CD4-positive, alpha-beta T cell treated with Interleukin-10 for 1 hour (primary cell): ENCODE measurements at places on chromosomes 7 and 10.
A peak's percentile ranks its signal among the peaks of the same experiment; 100 is the strongest.

DNA sequence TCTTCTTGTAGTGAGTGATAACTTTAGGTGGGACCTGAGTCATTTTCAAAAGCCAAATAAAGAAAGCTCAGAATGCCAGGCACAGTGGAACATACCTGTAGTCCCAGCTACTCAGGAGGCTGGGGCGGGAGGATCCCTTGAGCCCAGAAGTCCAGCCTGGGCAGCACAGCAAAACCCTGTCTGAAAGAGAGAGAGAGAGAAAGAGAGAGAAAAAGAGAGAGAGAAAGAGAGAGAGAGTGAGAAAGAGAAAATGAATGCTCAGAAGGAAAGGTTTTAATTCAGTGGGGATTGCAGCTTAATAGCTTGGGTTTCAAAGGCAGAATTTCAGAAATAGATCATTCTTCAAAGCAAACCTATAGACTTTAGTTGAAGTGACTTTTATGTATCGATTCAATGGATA lies 25.7 kb downstream of the GPNMB start:
- DNase-seq, result no peak

DNA sequence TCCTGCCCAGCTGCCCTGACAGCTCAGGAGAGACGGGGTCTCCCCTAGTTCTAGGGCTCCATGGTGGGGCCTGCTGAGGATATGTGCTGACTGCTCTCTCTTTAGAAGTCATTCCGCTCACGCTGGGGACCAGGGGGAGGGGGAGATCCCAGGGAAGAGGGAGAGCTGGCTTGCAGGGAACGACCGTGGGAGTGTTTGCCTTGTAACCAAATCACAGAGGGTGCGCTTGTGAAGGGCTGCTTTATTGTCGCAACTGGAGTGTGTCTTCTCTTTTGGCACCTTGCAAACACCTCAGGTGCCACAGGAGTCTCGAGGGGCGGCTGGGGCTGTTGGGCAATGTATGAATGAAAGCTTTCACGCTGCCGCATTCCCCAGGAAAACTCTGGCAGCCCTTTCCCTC lies 531.3 kb upstream of the MKI67 start:
- no peak for DNase-seq

- no peak for DNase-seq
Observed at GRCh38 chr10:131398166-131398565, 86.6 kb upstream of the TCERG1L start.

GRCh38 chr10:96401036-96401435 lies 42.2 kb upstream of the OPALIN start:
- DNase-seq, result no peak

DNA sequence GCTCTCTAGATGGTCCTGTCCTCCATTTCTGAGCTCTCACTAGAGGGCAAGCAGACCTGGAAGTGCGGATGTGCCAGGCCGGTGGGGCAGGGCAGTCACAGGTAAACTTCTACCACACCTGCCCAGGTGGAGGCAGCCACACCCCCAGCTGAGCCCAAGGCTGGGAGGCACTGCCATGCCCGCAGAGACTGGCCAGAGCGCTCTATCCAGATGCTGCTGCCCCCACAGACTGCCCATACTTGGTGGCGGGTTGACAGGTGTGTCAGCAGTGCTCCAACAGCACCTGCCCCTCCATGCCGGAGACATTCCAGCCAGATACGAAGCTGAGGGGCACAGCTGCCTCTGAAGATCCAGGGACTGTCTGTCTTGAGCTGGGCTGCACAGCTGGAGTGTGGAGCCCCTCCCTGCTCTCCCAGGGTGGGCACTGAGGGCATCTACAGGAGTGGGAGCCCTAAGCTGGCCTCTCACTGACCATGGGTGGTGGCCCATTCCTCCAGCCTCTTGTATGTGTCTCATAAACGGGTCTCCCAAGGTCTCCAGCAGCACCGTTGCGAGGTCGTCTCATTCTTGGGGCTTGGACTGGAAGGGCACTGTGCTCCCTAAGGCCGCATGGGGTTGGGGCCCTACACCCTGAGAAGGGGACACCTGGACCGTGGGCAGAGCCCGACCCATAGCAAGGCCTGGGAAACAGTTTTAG lies 38.2 kb upstream of the PPIF start:
- DNase-seq, result no peak

GRCh38 chr7:26683277-26683676 lies 181.1 kb downstream of the SKAP2 start:
- DNase-seq, result no peak

DNA sequence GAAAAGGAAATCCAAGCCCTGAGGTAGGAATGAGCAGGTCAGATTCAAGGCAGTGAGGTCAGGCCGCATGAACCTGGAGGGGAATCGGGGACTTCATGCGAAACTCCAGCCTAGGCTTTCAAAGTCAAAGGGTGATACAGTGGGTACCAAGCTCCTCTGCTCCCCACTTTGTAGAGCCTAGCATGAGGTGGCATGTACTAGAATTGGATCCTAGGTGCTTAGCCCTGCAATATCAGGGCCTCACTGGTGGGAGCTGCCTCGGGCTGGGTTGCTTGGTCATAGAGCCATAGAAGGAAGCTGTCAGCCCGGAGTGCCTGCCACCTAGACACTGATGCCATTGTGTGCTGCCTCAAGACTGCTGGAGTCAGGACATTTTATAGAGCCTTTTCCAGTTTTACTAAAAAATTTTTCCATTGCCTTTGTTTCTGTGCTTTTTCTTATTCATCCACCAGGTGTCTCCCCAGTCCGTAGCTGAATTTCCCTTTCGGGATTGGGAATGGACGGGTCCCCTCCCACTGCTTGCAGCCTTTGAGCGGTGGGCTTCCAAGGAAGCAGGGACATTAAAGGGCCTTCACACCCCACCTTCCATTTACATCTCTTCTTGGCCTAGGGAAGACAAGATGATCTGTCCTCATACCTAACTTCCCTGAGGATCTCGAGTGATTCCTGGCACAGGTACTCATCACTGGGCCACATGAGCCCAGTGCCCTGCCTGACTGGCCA lies 5.5 kb upstream of the LZTS2 start:
- DNase-seq, result no peak

- no peak for DNase-seq
Observed at GRCh38 chr10:49605939-49606509, 4.1 kb upstream of the SLC18A3 start.

DNA sequence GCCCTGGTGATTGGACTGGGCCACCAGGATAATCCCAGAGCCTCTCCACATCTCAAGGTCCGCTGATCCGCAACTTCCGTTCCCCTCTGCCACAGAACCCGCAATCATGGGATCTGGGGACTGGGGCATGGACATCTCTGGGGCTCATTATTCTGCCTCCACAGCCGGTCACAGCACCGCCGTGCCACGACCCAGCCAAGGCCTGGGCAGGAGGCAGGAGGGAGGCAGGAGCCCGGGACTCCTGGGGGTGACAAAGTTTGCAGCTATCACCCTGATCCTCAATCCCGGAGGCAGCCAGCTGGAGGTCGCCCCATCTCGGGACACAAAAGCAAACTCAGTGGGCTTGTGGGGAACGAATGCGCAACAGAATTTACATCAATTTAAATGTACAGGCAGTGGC lies 42.9 kb upstream of the TNRC18 start:
- no peak for DNase-seq

DNA sequence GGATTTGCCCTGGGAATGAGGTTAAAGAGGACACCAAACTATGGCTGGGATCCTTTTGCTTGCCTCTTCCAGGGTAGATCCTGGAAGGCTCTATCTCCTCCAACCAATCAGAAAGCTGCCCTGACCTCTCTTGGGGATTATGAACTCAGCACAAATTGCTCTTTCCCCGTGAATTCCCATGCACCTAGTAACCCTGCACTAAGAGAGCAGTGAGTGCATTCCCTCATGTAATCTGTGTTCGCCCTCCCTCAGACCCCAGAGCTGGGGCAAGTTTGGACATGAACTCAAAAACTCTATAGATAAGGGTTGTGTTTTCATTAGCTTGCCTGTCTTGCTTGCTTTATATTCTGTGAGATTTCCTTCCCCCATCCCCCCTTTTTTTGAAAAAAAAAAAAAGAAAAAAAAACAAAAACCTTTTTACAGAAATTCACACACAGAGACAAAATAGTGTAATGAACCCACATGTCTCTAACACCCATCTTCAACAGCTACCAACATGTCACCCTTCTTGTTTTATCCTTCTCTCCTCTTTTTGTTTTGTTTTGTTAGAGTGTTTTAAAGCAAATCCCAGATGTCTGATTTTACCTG lies 225.5 kb upstream of the TCF7L2 start:
- DNase-seq, result no peak

DNA sequence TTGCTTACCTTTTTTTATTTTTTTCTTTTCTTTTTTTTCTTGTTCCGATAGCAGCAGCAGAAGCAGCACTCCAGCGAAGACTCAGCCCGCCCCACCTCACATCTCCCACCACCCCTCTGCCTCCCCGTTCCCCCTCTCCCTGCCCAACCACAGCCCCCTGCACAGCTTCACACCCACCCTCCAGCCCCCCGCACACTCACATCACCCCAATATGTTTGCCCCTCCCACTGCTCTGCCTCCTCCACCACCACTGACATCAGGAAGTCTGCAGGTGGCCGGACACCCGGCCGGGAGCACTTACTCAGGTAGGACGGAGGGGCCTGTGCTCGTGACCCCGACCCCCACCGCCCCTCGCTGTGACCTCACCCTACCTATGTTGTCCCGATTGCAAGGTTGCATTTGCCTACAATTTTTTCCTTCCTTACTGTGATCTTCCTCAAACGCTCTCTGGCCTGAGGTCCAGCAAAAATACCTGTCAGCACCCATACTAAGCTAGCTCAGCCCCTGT lies 367.2 kb upstream of the GALNT17 start:
- DNase-seq, result no peak

GRCh38 chr7:100093498-100093897 lies 4.7 kb downstream of the COPS6 start:
- no peak for DNase-seq

DNA sequence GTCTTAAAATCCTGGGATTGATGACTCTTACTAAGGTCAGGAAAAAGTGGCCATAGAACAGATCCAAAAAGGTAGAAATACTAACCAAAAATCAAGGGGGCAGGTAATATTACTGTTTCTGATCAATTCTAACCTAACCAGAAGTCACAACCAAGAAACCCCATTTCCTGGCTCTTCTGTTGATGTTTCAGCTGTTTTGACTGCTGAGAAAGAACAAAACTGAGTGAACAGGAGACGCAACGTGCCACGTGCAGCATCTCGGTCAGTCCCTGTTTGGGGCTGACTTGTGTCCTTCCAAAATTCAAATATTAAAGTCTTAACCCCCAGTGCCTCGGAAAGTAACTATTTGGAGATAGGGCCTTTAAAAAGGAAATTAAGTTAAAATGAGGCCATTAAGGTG lies 56.8 kb downstream of the JAZF1 start:
- no peak for DNase-seq

DNA sequence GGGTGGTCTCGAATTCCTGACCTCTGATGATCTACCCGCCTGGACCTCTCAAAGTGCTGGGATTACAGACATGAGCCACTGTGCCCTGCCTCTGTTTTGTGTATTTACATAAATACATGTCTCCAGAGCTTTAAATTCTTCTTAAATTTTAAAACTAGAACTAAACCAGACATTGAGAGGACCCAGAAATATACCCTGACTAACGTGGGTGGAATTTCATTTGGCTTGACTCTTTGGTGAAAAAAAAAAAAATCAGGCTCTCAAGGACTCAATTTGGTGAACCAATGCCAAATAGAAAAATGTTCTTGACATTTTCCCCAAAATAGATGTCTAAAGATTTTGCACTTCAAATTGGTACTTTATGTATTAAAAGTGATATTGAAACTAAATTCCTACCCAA lies 16.6 kb upstream of the FAS start:
- no peak for DNase-seq

DNA sequence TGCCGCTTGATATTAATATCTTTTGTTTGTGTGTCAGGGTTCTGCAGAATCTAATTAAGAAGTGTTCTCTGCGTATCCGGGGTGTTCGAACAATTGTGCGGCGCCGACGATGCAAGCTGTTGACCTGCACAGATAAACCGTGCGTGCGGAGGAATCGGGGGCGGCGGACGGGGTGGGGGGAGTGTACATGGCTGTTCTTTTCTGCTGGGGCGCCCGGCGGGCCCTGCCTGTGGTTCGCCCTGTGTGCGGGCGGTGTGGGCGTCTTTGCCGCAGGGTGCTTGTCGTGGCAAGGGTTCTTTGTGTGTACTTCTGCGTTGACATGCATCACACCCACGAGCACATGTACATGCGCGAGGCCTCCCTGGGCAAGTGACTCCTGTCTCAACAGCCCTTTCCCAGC lies 47.9 kb downstream of the MICALL2 start:
- DNase-seq, result no peak

GRCh38 chr10:80168679-80169380 lies 36.3 kb downstream of the PLAC9 start:
- DNase-seq, result peak; percentile 35

- no peak for DNase-seq
Observed at GRCh38 chr7:157635148-157635500, 298.3 kb downstream of the DNAJB6 start.

- no peak for DNase-seq
Observed at GRCh38 chr7:20404320-20404719, 73.6 kb downstream of the ITGB8 start.

DNA sequence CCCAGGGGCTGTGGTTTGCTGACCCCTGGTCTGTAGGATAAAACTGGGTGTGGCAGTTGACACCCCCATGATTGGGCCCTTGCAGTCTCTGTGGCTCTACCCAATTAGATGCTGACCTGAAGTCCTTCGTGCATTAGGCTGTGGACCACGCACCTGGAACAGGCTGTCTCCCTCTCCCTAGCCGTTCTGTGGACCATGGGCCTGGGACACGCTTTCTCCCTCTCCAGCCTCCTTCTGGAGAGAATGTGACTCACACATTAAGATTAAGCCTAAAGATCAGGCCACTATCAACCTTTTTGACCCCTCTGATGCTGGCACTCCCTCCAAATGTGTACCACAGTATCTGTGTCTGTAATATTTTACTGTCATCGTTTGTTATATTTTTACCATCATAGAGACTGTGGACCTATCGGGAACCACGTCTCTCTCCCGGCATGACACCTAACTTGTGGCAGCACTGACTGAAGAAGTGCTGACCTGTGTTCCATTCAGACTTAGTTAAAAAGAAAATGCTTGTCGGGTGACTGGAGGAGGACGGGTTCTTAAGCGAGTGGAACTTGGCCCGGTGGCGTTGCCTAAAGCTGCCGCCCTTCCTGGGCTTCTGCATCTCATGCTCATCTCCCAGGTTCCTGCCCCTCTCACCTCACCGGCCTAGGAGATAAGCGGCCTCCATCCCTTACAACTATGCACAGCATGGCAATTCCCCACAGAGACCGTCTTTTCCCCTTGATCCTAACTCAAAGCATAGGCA lies 92.8 kb downstream of the WDR37 start:
- no peak for DNase-seq

DNA sequence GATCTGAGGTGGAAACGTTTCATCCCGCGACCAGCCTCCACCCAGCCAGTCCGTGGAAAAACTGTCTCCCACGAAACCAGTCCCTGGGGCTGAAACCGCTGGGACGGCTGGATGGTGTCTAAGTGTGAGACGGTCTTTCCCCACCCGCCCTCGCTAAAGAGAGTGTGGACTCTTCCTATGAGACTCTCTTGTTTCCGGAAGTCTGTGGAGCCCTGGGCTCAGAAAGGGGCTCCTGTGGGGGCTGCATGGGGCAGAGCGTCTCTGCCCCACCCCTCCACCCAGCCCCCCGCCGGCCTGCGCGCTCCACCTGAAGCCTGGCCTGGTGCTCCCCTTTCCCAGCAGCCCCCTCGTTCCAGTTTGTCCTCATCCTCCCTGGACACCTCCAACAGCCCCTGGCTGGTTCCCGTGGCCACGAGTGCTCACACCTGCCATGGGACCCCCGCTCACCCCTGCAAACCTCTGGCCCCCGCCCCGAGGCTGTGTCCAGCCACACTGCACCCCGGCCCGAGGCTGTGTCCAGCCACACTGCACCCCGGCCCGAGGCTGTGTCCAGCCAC lies 28.7 kb downstream of the CFAP46 start:
- DNase-seq, result no peak
